Smooth muscle cell of the brain vasculature (primary cell): ENCODE measurements at places on chromosomes 16 and 17.
A peak's percentile ranks its signal among the peaks of the same experiment; 100 is the strongest.

DNA sequence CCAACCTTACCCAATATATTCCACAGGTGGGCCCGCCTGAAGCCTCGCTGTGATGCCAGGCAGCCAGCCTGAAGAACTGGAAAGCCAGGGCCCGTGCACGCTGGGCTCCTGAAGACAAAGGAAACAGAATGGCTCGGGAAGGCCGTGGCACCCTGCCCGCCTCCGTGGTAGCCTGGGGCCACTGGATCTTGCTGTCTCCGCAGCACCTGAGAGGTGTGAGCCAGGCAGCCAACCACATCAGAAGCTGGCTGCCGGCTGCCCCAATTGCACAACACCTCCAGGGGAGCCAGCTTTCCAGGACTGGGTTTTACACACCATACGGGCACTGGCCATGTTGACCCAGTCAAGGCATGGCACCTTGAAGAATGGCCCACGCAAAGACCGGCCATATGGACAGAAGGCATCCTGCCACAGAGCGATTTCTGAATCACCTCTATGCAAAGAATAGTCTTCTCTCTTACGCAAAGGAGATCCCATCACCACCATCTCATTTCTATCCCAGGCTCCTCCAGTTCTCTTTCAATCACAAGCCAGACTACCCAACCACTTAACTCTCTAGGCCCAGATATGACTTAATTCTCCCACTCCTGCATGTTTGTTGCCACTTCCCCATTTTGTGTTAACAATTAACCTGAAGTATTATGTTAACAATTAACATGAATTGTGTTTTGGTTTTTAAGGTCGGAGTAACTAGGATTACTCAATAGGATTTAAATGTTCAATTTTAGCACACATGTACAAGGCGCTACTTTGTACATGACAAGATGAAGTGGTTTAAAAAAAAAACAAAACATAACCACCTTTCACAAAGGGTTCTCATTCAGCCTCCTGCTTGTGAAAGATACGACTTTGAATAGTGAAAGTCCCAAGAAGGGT lies 32.1 kb downstream of the ZFHX3 start:
- DNase-seq = no peak

GRCh38 chr17:62965174-62965685 lies 805 bp upstream of the TANC2 start:
- no peak for DNase-seq

- DNase-seq = no peak
Measured at GRCh38 chr17:81961521-81962498, 823 bp upstream of the NOTUM start.

DNA sequence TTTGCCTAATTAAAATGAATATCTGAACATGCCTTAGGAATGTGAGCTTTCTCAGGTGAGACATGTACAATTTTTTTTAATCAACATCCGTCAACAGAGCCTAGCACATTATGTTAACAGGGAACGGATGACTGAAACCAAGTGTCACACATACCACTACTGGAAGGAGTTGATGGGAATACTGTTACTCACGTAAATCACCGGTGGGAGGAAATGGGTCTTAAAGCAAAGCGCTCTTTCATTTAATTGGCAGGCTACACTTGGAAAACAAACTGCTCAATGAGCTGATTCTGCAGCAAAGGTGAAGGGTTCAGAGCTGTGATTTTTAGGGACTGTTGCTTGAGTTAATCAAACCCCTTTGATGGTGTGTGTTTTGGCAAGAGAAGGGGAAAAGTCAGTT lies 4.8 kb downstream of the CPPED1 start:
- no peak for DNase-seq

DNA sequence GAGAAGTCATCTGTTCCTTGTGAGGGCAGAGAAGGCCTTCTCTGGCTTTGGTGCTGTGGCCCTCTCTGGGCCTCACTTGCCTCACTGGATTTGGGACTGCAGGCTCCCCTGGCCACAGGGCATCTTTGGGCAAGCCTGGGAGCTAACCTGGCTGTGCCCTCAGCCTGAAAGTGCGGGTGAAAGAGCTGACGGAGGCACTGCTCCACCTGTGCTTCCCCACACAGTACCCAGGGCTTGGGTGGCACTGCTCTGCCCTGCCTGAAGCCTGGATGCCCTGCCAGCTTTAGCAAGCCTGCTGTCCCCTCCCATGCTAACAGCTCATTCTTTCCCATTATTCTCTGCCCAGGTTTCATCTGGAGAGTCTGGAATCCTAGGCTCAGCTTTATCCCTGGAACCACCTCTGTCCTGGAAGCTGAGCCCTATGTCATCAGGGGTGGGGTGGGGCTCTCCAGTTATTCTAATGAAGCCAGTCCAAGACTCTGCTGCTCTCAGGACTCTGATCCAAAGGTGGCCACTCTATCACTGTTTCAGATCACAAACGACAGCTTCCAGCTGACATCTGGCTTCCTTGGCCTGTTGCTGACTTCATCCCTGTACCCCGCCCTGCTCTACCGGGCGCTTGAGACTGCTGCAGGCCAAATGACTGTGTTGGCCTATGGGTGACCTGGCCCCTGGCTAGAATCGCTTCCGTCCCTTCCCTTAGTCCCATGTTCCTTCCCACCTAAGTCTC lies 29.3 kb downstream of the HIC1 start:
- DNase-seq = no peak

DNA sequence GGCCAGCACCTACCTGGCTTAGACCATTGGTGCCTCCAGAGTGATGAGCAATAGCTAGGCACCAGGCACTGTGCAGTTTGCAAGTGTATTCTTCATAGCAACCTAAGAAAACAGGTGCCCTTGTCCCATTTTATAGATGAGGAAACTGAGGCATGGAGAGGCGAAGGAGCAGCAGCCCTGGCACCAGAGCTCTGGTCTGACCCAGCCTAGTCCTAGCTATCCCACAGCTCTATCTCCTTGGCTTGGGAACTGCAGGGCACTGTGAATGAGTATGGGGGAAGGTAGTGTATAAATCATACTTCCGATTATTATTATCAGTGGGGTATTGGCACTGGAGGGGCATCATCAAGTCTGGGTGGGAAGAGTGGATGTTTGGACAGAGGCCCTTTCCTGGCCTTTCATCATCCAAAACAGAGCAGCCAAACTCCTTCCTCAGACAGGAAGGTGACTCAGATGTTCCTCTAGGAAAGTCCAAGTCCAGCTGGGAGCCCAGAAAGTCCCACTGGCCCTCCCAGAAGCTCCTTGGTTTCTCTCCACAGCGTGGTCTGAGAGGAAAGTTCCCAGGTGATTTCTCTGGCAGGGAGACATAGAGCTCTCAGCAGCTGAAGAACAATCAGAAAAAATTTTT lies 32.0 kb upstream of the PLLP start:
- no peak for DNase-seq

DNA sequence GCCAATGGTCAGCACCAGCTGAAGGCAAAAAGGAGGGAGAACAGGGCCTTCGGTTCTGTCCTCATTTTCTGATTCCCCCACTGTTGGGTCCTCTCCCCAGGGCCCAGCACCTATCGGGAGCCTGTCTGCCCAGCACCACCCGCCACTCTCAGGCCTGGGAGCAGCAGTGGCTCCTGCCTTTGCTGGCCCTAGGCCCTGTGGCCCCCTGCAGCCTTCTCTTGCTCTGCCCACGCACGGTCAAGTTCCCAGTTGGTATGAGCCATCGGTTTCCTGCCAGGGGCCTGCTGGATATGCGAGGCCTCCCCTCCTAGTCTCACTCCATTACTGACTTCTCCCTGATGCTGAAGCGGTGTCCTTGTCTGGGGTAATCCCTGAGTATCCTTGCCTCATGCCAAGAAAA lies 37.5 kb downstream of the HSBP1 start:
- no peak for DNase-seq

GRCh38 chr17:76481071-76481655 lies 13.8 kb downstream of the AANAT start:
- no peak for DNase-seq

- no peak for DNase-seq
Measured at GRCh38 chr17:74853048-74853397, 6.7 kb downstream of the GRIN2C start.

DNA sequence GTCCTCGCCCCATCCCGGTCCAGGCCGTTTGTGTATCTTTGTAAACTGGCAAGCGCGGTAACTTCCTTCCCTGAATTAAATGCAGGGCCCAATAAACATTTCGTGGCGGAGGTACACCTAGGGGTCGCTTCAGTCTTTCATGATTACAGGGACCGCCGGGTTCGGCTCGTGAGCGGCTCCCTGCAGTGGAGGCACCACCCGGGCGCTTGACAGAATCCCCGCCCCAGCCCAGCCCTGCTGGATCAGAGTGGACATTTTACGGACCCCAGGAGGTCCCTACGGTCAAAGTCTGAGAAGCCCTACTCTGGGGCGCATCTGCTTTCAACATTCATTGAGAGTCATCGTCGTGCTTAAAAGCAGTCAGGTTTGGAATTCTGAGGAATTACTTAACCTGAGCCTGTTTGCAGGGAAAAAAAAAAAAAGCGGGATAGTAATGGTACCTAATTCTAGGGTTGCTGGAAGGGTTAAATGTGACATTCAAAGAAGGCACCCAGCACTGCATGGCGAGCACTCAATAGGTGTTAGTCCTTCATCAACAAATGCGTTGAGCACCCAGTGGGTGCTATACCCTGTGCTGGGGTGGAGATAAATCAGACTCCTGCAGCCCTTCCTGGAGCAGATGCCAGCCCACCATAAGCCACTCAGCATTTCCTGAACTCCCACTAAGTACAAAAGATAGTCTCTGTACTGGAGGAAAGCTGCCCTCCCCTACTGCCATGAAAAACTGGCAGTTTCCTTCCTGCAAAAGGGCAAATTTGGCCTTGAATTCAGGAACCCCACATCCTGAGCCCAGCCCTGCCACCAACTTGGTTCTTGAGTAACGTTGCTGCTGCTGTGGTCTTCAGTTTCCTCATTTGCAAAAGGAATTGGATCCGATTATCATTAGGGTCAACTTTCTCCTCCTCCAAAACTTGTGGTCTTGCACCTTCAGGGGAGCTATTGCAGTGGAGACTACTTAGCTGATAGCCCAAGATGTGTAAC lies 658 bp upstream of the DUSP3 start:
- no peak for DNase-seq

GRCh38 chr17:29962656-29963055 lies 21.2 kb downstream of the EFCAB5 start:
- DNase-seq = no peak

DNA sequence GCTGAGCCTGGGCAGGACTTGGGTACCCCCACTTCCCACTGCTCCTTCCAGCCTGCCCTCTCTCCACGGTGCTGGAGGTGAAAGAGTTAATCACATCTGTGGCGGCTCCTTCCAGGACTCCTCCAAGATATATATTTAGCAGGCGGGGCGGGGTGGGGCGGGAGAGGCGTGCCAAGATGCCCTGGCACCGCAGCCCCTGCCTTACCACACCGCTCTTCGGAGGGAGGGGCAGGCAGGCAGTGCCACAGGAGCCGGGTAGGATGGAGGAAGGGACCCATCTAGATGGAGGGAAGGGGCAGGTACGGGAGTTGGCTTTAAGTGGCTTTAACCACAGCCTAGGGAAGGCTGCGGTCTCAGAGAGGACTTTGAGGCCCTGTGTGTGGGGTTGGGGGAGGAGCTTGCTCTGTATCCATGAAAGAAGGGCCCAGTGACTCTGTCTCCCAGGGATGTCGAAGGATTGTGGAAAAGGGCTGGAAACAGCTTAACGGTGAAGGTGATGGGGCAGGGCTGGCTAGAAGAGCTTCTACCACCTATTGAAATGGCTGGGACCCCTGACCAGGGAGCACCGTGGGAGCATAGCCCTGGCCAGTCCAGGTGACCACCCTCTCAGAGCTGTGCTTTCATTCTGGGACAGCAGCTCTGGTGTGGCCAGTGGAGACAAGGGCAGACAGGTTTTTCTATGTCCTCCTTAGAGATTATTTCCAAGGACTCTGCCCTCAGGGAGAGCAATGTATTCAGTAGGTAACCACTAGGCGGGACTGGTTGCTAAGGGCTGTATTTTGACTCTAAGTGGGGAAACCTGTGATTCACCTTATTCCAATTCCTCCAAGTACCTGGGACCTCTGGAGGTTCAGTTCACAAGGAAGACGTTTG lies 13.0 kb downstream of the GPR142 start:
- no peak for DNase-seq

- no peak for DNase-seq
Measured at GRCh38 chr17:77901481-77901880, 57.0 kb upstream of the TNRC6C start.

- no peak for DNase-seq
Measured at GRCh38 chr17:20116683-20117309, 107.6 kb downstream of the SPECC1 start.

DNA sequence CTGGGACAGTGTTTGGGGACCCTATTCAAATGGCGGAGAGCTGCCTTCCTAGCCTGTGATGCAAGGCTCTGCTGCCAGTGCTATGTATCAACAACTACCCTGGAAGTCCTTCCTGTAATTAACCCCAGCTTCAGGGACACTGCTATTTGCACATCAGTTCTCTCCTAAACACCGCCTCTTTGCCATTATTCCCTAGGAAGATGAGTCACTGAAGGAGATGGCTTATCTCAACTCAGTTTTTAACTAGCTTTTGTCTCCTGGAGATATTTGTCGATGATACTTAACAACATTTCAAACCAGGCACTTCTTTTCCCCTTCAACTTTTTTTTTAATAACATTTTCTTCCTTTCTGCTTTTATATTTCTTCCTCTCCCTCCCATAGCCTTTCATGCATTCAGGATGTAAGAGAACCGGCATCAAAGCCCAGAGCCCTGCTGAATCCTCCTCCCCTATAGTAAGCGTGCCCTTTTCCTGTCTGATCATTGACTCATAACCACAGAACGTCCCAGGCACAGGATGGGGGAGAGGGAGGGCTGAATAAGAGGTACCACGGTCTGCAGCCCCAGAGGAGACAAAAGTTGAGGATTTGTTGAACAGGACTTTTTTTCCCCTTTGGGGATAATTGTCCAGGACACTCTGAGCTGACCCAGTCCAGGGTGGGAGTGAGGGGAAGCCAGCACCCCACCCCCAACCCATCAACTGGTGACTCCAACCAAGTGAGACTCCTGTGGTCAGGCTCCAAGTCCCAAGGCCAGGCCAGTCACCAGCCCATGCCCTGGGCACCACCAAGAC lies 387.8 kb upstream of the SALL1 start:
- peak; percentile 67 for DNase-seq

DNA sequence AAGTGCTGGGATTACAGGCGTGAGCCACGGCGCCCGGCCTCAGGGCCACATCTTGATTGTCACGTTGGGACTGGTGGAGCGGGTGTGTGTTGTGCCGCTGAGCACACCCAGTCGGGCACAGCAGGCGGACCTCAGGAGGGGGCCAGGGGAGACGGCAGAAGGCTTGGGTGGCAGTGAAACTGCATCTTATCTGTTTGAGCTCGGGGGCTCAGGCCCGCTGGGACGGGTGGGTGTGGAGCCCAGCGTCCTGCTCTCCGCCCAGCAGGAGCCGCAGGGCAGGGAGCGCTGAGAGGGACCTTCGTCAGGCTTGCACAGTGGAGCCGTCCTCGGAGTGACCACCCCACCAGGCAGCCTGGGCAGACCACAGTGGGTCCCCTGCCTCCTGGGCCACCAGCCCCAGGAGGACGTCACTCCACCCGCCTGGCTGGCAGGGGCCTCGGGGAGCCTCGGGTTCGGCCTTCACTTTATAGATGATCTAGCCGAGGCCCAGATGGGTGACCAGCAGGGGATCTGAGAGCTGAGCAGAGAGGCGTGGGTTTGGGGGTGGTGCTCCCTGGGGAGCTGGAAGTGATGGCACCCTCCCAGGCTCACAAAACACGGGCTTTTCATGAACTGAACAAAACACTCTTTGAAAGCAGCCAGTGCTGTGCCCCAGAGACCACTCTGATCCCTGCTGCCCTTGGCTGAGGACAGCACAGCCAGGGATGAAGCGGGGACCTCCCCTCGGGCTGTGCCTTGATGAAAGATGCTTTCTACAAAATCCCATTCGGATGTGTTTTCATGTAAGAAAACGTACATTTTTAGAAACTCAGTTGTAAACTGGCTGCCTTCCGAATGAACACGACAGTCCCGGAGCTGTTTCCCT lies 181.1 kb downstream of the SEC14L1 start:
- DNase-seq = no peak

- DNase-seq = no peak
Measured at GRCh38 chr16:88596483-88596882, 26.3 kb downstream of the ZC3H18 start.
